Fibroblast of lung (primary cell): ENCODE measurements at places on chromosomes 4 and X. TPM values are rescaled to one million over a fixed set of nuclear protein-coding genes. Genes with fewer than 3 reads are reported as not detected.

GRCh38 chr4:40196724-40197281 lies at the start of gene RHOH:
Gene RHOH, plus strand, starts transcription at chr4:40197031. Its CDS starts 46,356 bp downstream, at chr4:40243387.
- H3K27ac ChIP-seq: no peak within 1 kb of the TSS
- H3K27me3 ChIP-seq: no peaks in the 10 kb centered on the region
- DNase-seq: no peak
- H3K4me3 ChIP-seq: no peak within 1 kb of the TSS
- H3K36me3 ChIP-seq: no peaks in the 10 kb centered on the region

DNA sequence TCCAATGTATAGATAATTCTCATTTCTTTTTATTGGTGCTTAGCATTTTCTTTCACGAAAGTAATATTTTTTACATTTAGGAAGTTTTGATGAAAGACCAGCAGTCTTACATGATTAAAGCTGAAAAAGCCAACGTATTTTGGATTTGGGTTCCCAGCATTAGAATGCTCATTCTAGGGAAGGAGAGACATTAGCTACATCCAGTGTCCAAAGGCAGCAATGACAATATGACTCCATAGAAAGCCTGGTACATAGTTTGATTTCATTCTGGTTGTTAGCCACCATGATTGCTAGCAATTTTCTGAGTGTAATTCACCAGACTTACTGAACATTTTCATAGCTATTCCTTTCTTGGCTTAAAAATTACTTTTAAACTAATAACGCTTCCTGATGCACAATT lies 1397.5 kb downstream of the PCDH7 start:
- H3K4me1 ChIP-seq: no peaks in the 10 kb centered on the region
- DNase-seq: no peak
- no peaks in the 10 kb centered on the region for H3K36me3 ChIP-seq

- H3K4me3 ChIP-seq: no peak overlapping the region
- no peak overlapping the region for H3K27ac ChIP-seq
- H3K27me3 ChIP-seq: no peaks in the 10 kb centered on the region
- H3K36me3 ChIP-seq: no peaks in the 10 kb centered on the region
- DNase-seq: no peak
- H3K4me1 ChIP-seq: peaks cover 13% of the 10 kb centered on the region
Measured at GRCh38 chr4:54541426-54542118, 116.2 kb upstream of the KIT start.

DNA sequence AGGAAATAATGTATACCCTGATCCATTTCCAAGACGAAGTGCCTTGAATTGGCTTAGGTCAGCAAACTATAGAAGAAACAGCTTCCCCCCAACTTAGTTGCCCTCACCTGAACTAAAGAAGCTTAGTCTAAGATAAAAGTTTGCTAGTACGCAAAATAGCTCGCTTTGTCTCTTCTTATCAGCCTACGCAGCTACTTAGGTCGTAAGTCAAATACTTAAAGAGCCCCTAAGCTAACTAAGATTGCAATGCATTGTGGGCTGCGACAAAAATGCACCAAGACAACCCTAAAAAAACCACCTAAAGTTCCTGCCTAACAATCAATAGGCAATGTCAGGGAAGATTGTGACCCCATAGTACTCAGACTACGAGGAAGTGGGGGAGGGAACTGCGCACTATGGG lies 12.8 kb downstream of the CLNK start:
- DNase-seq: no peak
- H3K36me3 ChIP-seq: no peaks in the 10 kb centered on the region
- no peak overlapping the region for H3K4me3 ChIP-seq
- H3K27me3 ChIP-seq: peaks cover 7% of the 10 kb centered on the region
- H3K27ac ChIP-seq: no peak overlapping the region

- no peak overlapping the region for H3K27ac ChIP-seq
- no peak for DNase-seq
- no peak overlapping the region for H3K4me3 ChIP-seq
- H3K4me1 ChIP-seq: no peaks in the 10 kb centered on the region
- H3K36me3 ChIP-seq: no peaks in the 10 kb centered on the region
Measured at GRCh38 chr4:19596342-19596741, 655.4 kb upstream of the SLIT2 start.

Gene CENPVL2
- not detected in 2 replicates for total RNA-seq

Gene PCDH11X
- total RNA-seq: 0.17 TPM in 1 of 2 replicates, not detected in the other

Gene FDCSP
- not detected in 2 replicates for total RNA-seq

Gene OTUD6A
- total RNA-seq: not detected in 2 replicates

Gene ZNF157
- total RNA-seq: 0.17 and 0.26 TPM in 2 replicates
